Mesothelial cell of epicardium (in vitro differentiated cells): ENCODE measurements at places on chromosomes 5 and 9. TPM values are rescaled to one million over a fixed set of nuclear protein-coding genes. Genes with fewer than 3 reads are reported as not detected.

GRCh38 chr9:10396615-10397014 lies 216.2 kb downstream of the PTPRD start:
- H3K36me3 ChIP-seq: no peaks in the 10 kb centered on the region
- no peaks in the 10 kb centered on the region for H3K27me3 ChIP-seq
- no peaks in the 10 kb centered on the region for H3K4me1 ChIP-seq

- H3K36me3 ChIP-seq: no peaks in the 10 kb centered on the region
- peaks cover 4% of the 10 kb centered on the region for H3K4me1 ChIP-seq
- H3K4me3 ChIP-seq: no peak overlapping the region
Measured at GRCh38 chr9:108688676-108689075, 167.1 kb downstream of the ACTL7B start.

DNA sequence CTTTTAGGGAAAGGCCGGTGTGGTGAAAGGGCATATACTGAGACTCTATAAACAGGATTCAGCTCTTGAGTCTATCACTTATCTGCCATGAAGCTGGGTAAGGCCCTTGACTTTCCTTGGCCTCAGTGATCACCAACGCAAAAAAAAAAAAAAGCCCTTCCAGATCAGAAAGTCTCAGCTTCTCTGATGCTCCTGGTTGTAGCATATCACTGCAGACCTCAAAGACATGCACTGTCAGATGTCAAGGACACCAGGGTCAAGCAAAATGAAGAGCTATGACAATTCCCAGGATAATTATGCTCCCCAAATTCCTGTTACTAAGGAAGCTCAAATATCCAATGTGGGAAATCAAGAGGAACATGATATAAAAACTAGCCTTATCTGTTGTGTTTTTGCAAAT lies 68.3 kb upstream of the IFNE start:
- H3K4me1 ChIP-seq: peaks cover 58% of the 10 kb centered on the region
- H3K36me3 ChIP-seq: no peaks in the 10 kb centered on the region
- peak overlapping the region; percentile 39 for H3K27ac ChIP-seq

DNA sequence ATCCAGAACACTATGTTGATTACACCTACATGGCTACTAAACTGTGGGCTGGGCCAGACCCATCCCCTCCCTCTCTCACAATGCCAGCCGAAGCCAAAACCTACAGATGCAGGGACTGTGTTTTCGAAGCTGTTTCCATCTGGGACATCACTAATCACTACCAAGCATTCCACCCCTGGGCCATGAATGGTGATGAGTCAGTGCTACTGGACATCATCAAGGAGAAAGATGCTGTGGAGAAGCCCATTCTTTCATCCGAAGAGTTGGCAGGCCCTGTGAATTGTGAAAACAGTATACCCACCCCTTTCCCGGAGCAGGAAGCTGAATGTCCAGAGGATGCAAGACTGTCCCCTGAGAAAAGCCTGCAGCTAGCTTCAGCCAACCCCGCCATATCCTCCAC lies 65.0 kb downstream of the ZNF462 start:
- no peaks in the 10 kb centered on the region for H3K27me3 ChIP-seq
- H3K4me1 ChIP-seq: peaks cover 6% of the 10 kb centered on the region
- no peak overlapping the region for H3K4me3 ChIP-seq
- no peak for DNase-seq
- H3K27ac ChIP-seq: no peak overlapping the region
- H3K36me3 ChIP-seq: peaks cover 91% of the 10 kb centered on the region

The PPP3R2 gene
- total RNA-seq: 0.34 to 0.38 TPM (median 0.34 TPM) in 3 replicates
